GM19239 (cell line): ENCODE measurements at places on chromosomes 1 and 21.
A peak's percentile ranks its signal among the peaks of the same experiment; 100 is the strongest.

GRCh38 chr1:235442788-235443429 is 61.3 kb downstream of the B3GALNT2 start:
- DNase-seq, result no peak

DNA sequence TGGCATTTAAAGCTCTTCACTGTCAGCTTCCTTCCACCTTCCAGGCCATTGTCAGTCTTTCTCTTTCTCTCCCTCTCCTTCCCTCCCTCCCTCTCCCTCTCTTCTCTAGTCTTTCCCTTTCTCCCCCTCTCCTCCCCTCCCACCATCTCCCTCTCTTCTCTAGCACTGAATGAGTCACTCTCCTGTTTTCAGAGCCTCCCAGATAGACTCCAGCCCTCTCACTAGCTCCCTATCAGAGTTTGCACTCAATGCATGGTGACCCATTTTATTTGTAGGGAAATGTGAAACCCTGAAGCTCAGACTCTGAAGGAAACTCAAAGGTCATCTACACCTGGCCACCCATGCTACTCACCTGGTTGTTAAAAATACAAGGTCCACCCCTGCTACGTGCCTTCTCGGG is 4.4 kb upstream of the MATN1 start:
- no peak for DNase-seq

GRCh38 chr1:178796013-178796412 is 71.0 kb downstream of the RALGPS2 start:
- no peak for DNase-seq

DNA sequence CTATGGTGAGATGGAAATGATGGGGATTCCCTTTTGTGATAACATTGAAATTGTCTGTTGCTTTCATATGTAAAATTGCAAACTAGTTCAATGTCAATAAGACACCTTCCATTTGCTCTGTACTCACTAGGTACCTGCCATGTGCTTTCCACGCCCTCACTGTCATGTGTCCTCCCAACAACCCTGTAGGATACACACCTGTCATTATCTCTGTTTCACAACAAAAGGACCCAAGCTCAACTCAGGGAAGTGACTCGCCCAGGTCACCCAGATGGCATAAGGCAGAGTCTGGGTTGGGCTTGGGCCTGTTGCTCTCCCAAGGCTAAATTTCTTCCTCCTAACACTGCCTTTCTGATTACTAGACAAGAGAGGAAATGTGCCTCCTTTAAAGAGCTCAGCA is 45.3 kb upstream of the MCOLN3 start:
- DNase-seq, result no peak

- DNase-seq, result no peak
Measured at GRCh38 chr1:9654051-9654833, 2.7 kb downstream of the PIK3CD start.

DNA sequence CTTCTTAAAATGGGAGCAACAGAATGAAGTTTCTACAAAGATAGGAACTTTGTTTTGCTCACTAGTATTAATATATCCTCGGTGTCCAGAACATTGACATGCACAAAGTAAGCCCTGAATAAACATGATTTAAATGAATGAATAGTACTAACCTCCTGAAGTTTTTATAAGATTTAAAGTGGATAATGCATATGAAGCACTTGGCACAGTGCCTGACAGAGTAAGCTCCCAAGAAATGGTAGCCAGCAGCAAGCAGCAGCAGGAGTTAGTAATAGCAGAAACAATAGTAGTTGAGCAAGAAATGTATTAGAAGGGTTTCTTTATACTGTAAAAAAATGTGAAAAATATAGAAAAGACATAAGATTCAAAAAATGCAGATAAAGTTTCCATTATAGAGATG is 258.1 kb upstream of the C1orf87 start:
- DNase-seq, result no peak

- DNase-seq, result no peak
Measured at GRCh38 chr1:211267204-211267857, 8.2 kb downstream of the RCOR3 start.

- no peak for DNase-seq
Measured at GRCh38 chr1:115429241-115429640, 91.2 kb upstream of the NGF start.

DNA sequence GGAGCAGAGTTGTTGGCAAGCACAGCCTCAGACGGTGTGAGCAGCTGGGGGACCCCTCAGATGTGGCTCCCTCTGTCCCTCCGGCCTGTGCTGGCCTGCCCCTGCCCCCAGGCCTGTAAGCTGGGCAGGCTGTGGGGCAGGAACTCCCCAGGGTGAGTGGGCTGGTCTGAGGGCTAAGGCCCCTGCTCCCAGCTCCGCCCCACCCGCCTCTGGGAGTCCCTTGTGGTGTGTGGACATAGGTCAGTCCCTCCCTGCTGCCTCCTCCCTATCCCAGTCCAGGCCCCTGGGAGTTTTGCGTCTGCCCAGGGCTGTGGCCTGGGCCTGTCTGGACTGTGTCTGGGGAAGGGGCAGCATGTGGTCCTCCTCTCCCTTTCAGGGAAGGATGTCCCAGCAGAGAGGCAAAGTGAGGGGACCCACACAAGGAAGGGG is 3.6 kb upstream of the VWA1 start:
- peak; percentile 14 for DNase-seq

- DNase-seq, result no peak
Measured at GRCh38 chr1:62643283-62643682, 44.9 kb downstream of the DOCK7 start.

DNA sequence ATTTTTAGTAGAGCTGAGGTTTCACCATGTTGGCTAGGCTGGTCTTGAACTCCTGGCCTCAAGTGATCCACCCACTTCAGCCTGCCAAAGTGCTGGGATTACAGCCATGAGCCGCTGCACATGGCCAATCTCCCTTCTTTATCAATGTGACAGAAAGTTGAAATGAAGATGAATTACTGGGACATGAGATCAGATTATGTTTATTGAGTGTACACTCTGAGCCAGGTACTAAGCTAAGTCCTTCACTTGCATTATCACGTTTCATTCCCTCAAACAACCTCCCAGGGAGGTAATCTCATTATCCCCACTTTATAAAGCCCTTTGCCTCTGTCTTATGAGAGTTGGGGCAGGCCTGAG is 6.3 kb upstream of the CHI3L2 start:
- no peak for DNase-seq

- no peak for DNase-seq
Measured at GRCh38 chr1:113515498-113515897, 125.2 kb downstream of the MAGI3 start.

DNA sequence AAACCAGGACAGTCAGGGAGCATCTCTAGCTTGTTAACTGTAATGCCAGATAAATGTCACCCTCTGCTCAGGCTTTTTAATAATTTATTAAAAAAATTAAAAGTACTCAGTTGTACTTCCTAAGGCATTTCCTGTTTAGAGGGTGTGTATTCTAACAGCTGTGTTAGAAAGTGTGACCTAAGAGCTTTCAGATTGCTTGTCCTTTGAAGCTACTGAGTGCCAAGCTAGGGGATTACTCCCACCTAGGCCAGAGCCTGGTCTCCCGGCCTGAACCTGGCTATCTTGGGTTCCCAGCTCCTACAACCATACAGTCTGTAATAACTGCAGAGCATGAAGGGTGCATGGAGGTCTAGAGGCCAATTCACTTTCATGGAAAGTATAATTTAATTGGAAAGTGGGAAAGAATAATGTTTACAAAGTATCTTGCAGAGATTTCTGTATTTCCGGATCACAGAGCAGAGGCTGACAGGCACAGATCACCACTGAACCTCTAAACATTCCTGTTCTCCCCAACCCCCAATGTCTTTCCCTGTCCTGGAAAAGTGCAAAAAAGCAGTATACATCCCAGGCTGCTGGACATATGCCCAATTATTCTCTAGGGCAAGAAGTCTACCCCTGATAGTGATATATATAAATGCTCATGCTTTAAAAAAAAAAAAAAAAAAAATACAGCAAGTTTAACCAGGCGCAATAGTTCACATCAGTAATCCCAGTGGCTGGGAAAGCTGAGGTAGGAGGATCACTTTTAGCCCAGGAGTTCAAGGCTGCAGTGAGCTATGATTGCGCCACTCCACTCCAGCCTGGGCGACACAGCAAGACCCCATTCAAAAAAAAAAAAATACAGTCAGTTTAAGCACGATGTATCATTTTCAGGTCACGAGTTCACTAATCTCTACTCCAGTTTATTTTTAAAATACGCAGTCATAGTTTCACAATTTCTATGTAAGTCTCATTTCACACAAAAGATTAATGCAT is 36.7 kb upstream of the RAP1A start:
- no peak for DNase-seq

- DNase-seq, result peak; percentile 54
Measured at GRCh38 chr1:209805875-209806760, at the start of gene IRF6. Gene IRF6 (minus strand): TSS chr1:209806142. CDS start chr1:209801413, 4,729 bp downstream.

GRCh38 chr21:28257276-28257675 is 735.4 kb downstream of the LTN1 start:
- no peak for DNase-seq

DNA sequence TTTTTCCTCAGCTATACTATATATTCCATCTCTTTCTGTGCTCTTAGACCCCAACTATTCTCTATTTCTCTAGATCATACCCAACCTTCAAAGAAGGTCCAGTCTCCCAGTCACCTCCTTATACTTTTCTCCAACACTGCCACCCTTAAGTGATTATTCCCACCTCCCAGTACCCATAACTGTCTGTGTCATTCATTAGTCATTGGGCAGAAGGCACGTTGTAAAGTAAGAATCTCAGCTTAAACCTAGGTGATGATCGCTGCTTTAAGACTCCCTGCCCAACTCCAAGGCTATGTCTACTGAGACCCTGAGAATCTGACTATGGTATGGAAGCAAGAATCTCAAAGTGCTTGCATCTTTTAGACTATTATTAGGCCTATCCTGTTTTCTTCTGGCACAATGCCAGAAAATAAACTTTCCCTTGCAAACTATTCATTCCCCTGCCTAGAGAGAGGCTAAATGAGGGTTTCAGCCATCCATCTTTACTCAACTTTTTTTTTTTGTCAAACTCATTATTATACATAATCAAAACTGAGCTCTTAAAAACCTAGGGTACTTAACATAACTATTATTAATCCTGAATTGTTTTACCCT is 174.3 kb upstream of the DPT start:
- DNase-seq, result no peak
